ENCODE measurements at places on chromosomes 11 and 22.

- no peaks in the 10 kb centered on the region for H3K27me3 ChIP-seq
- H3K27ac ChIP-seq: no peak overlapping the region
- no peak overlapping the region for H3K4me3 ChIP-seq
- no peak for DNase-seq
- H3K4me1 ChIP-seq: peaks cover 2% of the 10 kb centered on the region
These were observed 14.0 kb downstream of the IRF7 start for GRCh38 chr11:601573-602245.

- H3K4me1 ChIP-seq: no peaks in the 10 kb centered on the region
- no peak overlapping the region for H3K4me3 ChIP-seq
- H3K27me3 ChIP-seq: peaks cover 22% of the 10 kb centered on the region
- H3K36me3 ChIP-seq: no peaks in the 10 kb centered on the region
- no peak for DNase-seq
These were observed 79.4 kb downstream of the TMPRSS5 start for GRCh38 chr11:113626736-113627135.

DNA sequence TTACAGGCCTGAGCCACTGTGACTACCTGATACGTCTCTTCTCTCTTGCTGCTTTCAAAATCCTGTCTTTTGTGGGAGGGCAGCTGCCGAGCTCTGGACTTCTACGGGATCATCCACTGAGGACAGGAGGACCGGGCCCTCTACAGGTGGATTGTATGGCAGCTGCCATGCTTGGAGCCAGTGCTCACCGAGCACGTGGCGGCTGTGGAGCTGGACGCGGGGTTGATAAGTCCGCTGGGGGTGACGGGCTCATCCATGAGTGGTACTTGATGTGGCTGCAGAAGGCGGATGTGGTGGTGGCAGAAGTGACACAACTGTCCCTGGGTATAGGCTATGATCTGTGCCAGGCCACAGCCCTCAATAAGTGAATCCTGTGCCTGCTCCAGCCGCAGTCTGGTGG lies 1.8 kb upstream of the CYP2D6 start:
- DNase-seq: no peak
- H3K27me3 ChIP-seq: no peaks in the 10 kb centered on the region
- H3K4me1 ChIP-seq: no peaks in the 10 kb centered on the region

DNA sequence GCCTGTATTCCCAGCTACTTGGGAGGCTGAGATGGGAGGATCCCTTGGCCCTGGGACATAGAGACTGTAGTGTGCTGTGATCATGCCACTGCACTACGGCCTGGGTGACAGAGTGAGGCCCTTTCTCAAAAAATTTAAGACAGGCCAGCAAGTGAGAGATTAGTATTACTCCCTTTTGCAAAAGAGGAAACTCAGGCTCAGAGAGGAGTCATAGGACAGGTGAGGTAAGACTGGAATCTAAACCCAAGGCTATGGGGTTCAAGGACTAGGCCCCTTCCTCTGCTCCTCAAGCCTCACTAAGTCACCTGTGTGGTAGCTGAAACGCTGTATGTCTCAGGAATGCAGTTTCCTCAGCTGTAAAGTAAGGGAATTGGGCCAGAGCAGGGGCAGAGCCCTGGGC lies 1.6 kb upstream of the P2RY2 start:
- peaks cover 2% of the 10 kb centered on the region for H3K4me1 ChIP-seq
- no peak overlapping the region for H3K4me3 ChIP-seq
- H3K36me3 ChIP-seq: no peaks in the 10 kb centered on the region
- no peak overlapping the region for H3K27ac ChIP-seq
- DNase-seq: no peak
- H3K27me3 ChIP-seq: peaks cover 36% of the 10 kb centered on the region

DNA sequence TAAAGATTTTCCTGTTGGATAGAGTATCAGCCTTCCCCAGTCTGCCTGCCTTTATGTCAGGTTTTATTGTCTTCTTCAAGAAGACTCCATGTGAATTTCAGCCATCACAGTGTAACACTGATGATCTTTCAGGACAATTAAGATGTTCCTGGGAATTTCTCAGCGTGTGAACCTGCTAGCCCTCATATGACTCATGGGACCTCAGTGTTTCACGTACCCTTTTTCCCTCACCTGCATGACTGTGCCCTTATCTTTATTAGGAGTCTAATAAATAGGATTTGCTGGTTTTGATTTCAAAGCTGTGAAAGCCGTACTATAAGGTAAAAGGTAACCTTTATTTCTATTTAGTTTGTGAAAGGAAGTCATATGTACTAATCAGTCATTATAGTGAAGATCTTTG lies 81.7 kb upstream of the MYO18B start:
- peaks cover 3% of the 10 kb centered on the region for H3K4me1 ChIP-seq
- peaks cover 8% of the 10 kb centered on the region for H3K36me3 ChIP-seq
- no peak for DNase-seq
- no peak overlapping the region for H3K27ac ChIP-seq
- H3K27me3 ChIP-seq: no peaks in the 10 kb centered on the region

DNA sequence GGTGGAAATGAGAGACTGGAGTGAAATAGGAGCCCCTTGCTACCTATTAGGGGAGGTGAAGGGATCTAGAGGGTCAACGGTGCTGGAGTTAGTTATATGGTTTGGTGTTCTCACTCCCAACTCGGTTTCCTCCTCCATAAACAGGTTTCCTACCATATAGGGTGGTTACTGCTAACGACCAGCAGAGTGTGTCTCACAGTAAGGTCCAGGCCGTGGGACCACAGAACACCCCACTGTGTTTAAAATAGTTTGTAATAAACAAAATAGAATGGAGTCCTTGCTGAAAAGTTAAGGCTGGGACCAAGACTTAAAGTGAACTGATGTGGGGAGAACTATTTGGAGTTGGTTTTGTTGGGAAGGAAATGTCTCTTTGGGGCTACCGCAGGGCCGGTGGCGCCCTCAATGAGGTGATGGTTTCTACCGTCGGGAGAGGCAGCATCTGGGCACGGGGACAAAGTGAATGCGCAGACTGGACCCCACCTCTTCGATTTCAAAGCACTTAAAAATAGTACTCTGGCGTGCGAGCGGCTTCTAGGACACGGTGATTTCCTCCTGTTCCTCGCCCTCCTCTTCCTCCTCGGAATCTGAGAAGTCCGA lies 4.5 kb downstream of the DBX1 start:
- H3K36me3 ChIP-seq: peaks cover 13% of the 10 kb centered on the region
- H3K4me3 ChIP-seq: peak overlapping the region; percentile 16
- DNase-seq: no peak
- H3K27ac ChIP-seq: no peak overlapping the region
- H3K4me1 ChIP-seq: peaks cover 23% of the 10 kb centered on the region
- peaks cover 58% of the 10 kb centered on the region for H3K27me3 ChIP-seq

DNA sequence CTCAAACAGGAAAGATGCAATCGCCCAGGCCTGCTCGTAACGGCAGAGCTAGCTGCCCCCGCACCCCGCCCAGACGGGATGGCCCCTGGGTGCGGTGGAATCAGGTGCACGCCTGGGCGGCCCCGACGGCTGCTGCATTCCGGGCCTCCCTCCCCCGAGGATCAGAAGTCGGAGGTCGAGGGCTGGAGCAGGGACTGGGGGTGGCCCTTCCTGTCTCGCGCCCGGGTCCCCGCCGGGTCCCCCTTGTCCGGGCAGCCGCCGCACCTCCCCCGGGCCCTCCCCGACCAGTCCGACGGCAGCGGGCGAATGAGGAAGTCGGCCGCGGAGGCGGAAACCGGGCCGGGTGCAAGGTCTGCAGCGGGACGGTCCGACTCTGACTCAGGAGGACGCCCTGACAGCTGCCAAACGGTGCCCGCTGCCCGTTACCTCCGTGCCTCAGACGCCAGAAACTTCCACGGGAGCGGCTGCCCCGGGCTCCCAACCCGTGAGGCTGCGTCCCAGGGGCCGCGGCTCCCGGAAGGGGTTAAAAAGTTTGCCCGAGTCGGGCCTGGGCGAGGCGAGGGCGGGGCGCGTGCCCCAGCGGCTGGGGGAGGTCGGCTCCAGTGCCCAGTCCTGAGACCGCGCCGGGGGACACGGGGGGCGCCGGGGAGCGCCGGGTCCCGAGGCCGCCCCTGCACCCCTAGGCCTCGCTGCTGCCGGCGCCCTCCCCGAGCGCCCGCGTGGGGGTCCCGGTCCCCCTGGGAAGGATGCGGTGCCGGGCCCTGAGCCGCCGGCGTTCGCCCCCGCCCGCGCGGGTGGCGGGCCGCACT lies 663 bp downstream of the MYH9 start:
- H3K27me3 ChIP-seq: no peaks in the 10 kb centered on the region
- DNase-seq: peak; percentile 75
- H3K36me3 ChIP-seq: peaks cover 39% of the 10 kb centered on the region
- peak overlapping the region; percentile 96 for H3K27ac ChIP-seq

DNA sequence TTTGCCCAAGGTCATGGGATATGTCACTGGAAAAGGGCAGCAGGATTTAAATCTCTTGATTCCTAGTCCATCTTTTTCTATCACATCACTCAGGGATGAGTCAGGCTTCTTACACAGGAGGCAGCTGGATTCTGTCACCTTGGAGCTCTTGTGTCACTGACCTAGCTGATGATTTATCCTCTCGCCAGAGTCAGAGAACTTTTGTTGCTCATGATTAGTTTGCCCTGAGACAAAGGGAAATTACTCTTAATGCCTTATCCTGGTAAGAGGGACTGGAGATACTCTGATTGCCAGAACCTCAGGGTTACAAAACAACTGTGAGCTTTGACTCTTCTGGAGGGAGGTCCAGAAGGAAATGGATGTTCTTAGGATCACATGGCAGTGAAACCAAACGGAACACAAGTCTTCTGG lies 10.1 kb downstream of the COA4 start:
- H3K4me3 ChIP-seq: no peak overlapping the region
- H3K27ac ChIP-seq: no peak overlapping the region
- peaks cover 2% of the 10 kb centered on the region for H3K4me1 ChIP-seq
- DNase-seq: no peak

Measured in activated naive CD8-positive, alpha-beta T cell treated with anti-CD3 and anti-CD28 coated beads for 36 hours (primary cell).